A549 treated with Hydrocortisone at 1 μM for 4 hours (cell line): ENCODE measurements at places on chromosomes 13 and 19. TPM values are rescaled to one million over a fixed set of nuclear protein-coding genes. Genes with fewer than 3 reads are reported as not detected.

The ZNF726 gene
- 0.39 to 0.61 TPM (median 0.59 TPM) in 5 replicates for total RNA-seq

The ZNF415 gene
- not detected in 5 replicates for total RNA-seq

The PNMA8B gene
- not detected in 5 replicates for total RNA-seq

The CD37 gene
- not detected in 5 replicates for total RNA-seq

The PEAK3 gene
- total RNA-seq = 0.09 to 0.18 TPM (median 0.14 TPM) in 5 replicates

The CERS1 gene
- total RNA-seq = 3.4 to 5.6 TPM (median 5.0 TPM) in 5 replicates

The MYO16 gene
- 0.03 to 0.15 TPM (median 0.06 TPM) in 4 of 5 replicates, not detected in the other for total RNA-seq

The SPC24 gene
- 15.2 to 22.2 TPM (median 20.0 TPM) in 5 replicates for total RNA-seq

The CLIP3 gene
- total RNA-seq = 0.74 to 1.5 TPM (median 0.92 TPM) in 5 replicates

The SIGLECL1 gene
- total RNA-seq = not detected in 5 replicates

The FAM124A gene
- 1.8 to 2.4 TPM (median 2.1 TPM) in 5 replicates for total RNA-seq

The RFPL4A gene
- 0.38 to 1.1 TPM (median 0.84 TPM) in 5 replicates for total RNA-seq

The DIRAS1 gene
- total RNA-seq = 3.3 to 4.5 TPM (median 3.7 TPM) in 5 replicates

The LINGO3 gene
- 0.05 to 0.07 TPM in 2 of 5 replicates, not detected in the others for total RNA-seq

The ZGLP1 gene
- total RNA-seq = 0.66 to 2.8 TPM (median 2.3 TPM) in 5 replicates

The SDHAF1 gene
- 28.9 to 48.5 TPM (median 46.4 TPM) in 5 replicates for total RNA-seq

The APOC4 gene
- not detected in 5 replicates for total RNA-seq

The ZNF541 gene
- total RNA-seq = not detected in 5 replicates

The UBE2L5 gene
- not detected in 5 replicates for total RNA-seq

The C5AR1 gene
- 1.5 to 2.8 TPM (median 2.1 TPM) in 5 replicates for total RNA-seq

The HNRNPA1L2 gene
- total RNA-seq = 5.2 to 6.9 TPM (median 5.8 TPM) in 5 replicates

The ONECUT3 gene
- not detected in 5 replicates for total RNA-seq

The MAP2K2 gene
- total RNA-seq = 128 to 186 TPM (median 169 TPM) in 5 replicates

The PEG3 gene
- total RNA-seq = not detected in 5 replicates

The IL4I1 gene
- 0.58 to 1.0 TPM (median 0.66 TPM) in 5 replicates for total RNA-seq

The NLRP7 gene
- 0.05 to 0.08 TPM in 2 of 5 replicates, not detected in the others for total RNA-seq

The SMIM17 gene
- total RNA-seq = 0.10 TPM in 1 of 5 replicates, not detected in the others

The NLRP9 gene
- not detected in 5 replicates for total RNA-seq

The FAM216B gene
- total RNA-seq = not detected in 5 replicates

The CEACAM4 gene
- total RNA-seq = not detected in 5 replicates

The PROZ gene
- total RNA-seq = not detected in 5 replicates

The FOSB gene
- total RNA-seq = 10.5 to 18.6 TPM (median 11.7 TPM) in 5 replicates

The WTIP gene
- total RNA-seq = 29.8 to 36.5 TPM (median 32.9 TPM) in 5 replicates
